ELF-1 (cell line): ENCODE measurements at places on chromosomes 2 and 18.
A peak's percentile ranks its signal among the peaks of the same experiment; 100 is the strongest.

- DNase-seq: no peak
Observed at GRCh38 chr2:201258666-201259615, 1.4 kb upstream of the CASP8 start.

DNA sequence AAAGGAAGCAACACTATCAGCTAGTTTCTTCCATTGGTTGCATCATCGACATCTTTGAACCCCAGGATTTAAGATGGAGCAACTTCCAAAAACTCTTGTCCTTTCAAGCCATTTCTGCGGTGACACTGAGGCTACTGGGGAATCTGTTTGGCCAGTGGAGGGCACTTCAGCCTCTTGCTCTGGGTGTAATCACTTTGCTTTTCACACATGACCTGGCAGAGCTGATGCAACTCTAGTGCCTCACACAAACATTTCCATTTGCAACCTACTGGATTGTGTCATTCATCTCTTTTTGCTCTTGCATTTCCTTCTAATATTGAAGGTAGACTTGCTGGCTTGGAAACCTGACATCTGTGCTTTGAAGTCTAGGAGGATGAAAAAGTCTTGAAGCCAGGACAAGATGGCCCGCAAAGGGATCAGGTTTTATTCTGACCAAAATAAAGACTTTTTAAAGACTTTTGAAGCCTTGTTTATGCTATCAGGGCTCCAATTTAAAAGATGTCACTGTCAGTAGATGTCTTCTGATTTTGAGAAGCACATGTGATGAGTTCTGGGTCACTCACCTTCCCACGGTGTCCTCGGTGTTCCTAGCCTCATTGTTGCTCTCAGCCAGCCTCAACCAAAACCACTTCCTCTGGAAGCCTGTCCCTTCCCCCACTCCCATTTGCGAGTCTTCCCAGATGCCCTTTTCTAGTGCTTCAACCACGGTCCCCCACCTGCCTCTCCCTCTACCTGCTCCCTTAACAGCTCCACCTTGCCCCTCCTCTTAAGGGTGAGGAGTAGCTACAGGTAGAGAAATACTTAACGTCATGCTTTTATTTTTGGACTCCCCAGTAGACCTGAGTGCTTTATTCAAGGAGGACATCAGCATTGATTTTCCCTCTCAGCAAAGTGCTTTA lies 69.7 kb upstream of the KCNE4 start:
- DNase-seq: peak; percentile 62

DNA sequence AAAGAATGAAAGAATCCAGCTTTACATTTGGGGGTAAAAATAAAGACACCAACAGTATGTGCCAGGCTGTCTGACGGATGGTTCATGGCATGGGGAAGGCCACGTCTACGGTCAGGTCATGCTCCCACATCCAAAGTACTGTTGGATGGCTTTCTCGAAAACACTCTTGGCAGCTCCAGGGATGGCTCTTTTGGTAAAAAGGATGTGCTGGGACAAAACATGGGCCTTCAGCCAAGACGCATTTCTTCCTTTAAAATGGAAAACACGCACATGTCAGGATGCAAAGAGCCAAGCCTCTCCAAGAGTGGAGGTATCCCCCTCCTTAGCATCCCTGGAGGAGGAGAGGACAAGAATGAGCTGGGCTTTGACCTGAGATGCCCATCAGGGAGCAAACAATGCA lies 376.5 kb upstream of the KLHL29 start:
- no peak for DNase-seq

GRCh38 chr2:3180082-3180908 lies 197.3 kb downstream of the EIPR1 start:
- no peak for DNase-seq
